A549 treated with Hydrocortisone at 1 μM for 4 hours (cell line): ENCODE measurements at places on chromosomes 4 and X. TPM values are rescaled to one million over a fixed set of nuclear protein-coding genes. Genes with fewer than 3 reads are reported as not detected.

RRAGB gene
- total RNA-seq = 10.6 to 16.6 TPM (median 12.6 TPM) in 5 replicates

RGS12 gene
- 8.4 to 12.3 TPM (median 10.1 TPM) in 5 replicates for total RNA-seq

C1QTNF7 gene
- total RNA-seq = not detected in 5 replicates

CXXC4 gene
- 0.01 to 0.03 TPM (median 0.02 TPM) in 4 of 5 replicates, not detected in the other for total RNA-seq

ADH7 gene
- total RNA-seq = not detected in 5 replicates

C4orf54 gene
- total RNA-seq = not detected in 5 replicates

FOXR2 gene
- not detected in 5 replicates for total RNA-seq

SLC49A3 gene
- total RNA-seq = 0.09 to 0.31 TPM (median 0.20 TPM) in 5 replicates

HSFX4 gene
- 0.09 TPM in 1 of 5 replicates, not detected in the others for total RNA-seq

SPANXN4 gene
- not detected in 5 replicates for total RNA-seq

XG gene
- 0.03 TPM in 1 of 5 replicates, not detected in the others for total RNA-seq

NAT8L gene
- 12.2 to 13.6 TPM (median 12.9 TPM) in 5 replicates for total RNA-seq

ASB12 gene
- not detected in 5 replicates for total RNA-seq

LRIT3 gene
- total RNA-seq = 0.03 to 0.09 TPM (median 0.03 TPM) in 5 replicates

BEND2 gene
- total RNA-seq = not detected in 5 replicates

AKAP4 gene
- total RNA-seq = 0.10 TPM in 1 of 5 replicates, not detected in the others

ZDHHC9 gene
- total RNA-seq = 51.0 to 62.2 TPM (median 58.1 TPM) in 5 replicates

FGG gene
- 5.3 to 8.0 TPM (median 5.4 TPM) in 5 replicates for total RNA-seq

LRAT gene
- 0.03 to 0.10 TPM (median 0.05 TPM) in 5 replicates for total RNA-seq

ZFP92 gene
- total RNA-seq = 0.52 to 0.62 TPM (median 0.56 TPM) in 5 replicates

PNCK gene
- 0.13 to 0.44 TPM (median 0.26 TPM) in 3 of 5 replicates, not detected in the others for total RNA-seq

DDIT4L gene
- total RNA-seq = 0.21 to 0.40 TPM (median 0.25 TPM) in 5 replicates

ADGRG2 gene
- total RNA-seq = 9.3 to 12.1 TPM (median 11.5 TPM) in 5 replicates

DAPP1 gene
- total RNA-seq = not detected in 5 replicates

TMSB15A gene
- 0.56 to 1.1 TPM (median 0.72 TPM) in 5 replicates for total RNA-seq

FAM149A gene
- 1.1 to 1.6 TPM (median 1.3 TPM) in 5 replicates for total RNA-seq

GUCY1B1 gene
- total RNA-seq = 0.17 to 0.36 TPM (median 0.26 TPM) in 5 replicates

ZFP42 gene
- total RNA-seq = 0.03 TPM in 1 of 5 replicates, not detected in the others

ATP1B4 gene
- 0.01 TPM in 1 of 5 replicates, not detected in the others for total RNA-seq

SGMS2 gene
- total RNA-seq = 19.0 to 29.3 TPM (median 27.8 TPM) in 5 replicates

PCDH7 gene
- 0.07 to 0.31 TPM (median 0.08 TPM) in 5 replicates for total RNA-seq

MAGEC3 gene
- total RNA-seq = not detected in 5 replicates

MGST2 gene
- total RNA-seq = 47.0 to 54.5 TPM (median 50.4 TPM) in 5 replicates

PDS5A gene
- 22.0 to 31.9 TPM (median 28.5 TPM) in 5 replicates for total RNA-seq

PAGE2B gene
- not detected in 5 replicates for total RNA-seq

ZAR1 gene
- total RNA-seq = 0.07 to 0.18 TPM (median 0.15 TPM) in 3 of 5 replicates, not detected in the others

SSX1 gene
- total RNA-seq = not detected in 5 replicates

EIF2S3 gene
- total RNA-seq = 118 to 207 TPM (median 131 TPM) in 5 replicates

ARMCX2 gene
- 0.05 to 0.16 TPM (median 0.07 TPM) in 4 of 5 replicates, not detected in the other for total RNA-seq

ATOH1 gene
- not detected in 5 replicates for total RNA-seq

ZBTB49 gene
- 2.6 to 3.3 TPM (median 2.8 TPM) in 5 replicates for total RNA-seq

NPY5R gene
- total RNA-seq = not detected in 5 replicates

MECP2 gene
- 18.5 to 21.0 TPM (median 19.3 TPM) in 5 replicates for total RNA-seq
